ENCODE measurements at places on chromosomes 7 and 10.

DNA sequence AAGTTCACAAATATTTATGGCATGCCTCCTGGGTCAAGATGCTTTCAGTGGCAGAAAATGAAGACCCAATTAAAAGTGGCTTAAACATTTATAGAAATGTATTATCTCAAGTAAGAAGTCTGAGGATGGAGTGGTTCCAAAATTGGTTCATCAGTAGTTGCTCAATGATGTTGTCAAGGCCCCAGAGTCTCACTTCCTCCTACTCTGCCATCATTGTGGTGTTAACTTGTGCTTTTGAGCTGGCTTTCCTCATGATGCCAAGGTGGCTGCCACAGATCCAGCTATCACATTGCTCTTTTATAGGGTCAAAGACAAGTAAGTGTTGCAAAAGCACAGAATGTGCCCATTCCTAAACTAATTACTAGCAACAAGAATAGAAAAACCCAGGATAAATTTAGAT lies 404.6 kb upstream of the NRP1 start:
- DNase-seq, result peak; percentile 38

GRCh38 chr7:24191362-24191761 lies 92.6 kb upstream of the NPY start:
- no peak for DNase-seq

DNA sequence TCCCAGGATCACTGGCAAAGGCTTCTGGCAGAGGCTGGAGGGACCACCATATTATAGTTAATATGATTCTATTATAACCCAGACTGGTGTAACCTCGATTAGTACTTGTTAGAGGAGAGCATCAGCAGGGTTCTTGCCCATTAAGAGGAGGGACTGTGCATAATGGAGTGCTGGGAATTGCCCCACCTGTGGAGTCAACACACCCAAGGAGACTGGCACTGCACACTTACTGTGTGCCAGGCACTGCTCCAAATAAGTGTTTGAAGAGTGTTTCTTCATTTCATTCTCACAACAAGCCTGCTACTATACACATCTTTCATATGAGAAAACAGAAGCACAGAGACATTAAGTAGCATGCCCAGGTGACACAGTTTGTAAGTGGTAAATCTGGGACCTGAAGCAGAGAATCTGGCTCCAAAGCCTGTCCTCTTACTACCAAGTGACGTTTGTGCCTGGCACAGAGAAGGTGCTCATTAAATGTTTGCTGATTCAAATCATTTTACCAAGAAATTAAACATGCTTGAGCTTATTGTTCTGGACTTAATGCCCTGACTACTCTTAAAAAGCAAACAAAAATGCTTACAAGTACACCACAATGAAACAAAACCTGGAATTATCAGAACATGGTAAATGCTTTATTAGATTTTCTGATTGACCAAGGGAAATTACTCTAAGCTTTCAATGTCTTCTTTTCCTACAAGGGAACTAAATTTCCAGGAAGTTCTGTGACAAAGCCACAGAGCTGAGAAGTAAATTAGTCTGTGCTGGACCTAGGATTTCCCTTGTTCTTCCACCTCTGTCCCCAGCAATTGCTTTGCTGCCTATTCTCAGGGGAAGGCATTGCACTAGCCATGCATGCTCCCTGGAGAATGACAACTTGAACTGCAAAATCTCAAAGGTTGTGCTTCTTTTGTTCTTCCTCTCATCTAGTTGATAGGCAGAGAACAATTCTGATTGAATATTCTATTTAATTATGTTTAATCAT lies 809 bp downstream of the SLC13A1 start:
- DNase-seq, result no peak

GRCh38 chr7:156603011-156603410 lies 37.6 kb upstream of the RNF32 start:
- DNase-seq, result no peak

GRCh38 chr10:86255405-86256251 lies 111.0 kb downstream of the GRID1 start:
- DNase-seq, result no peak

DNA sequence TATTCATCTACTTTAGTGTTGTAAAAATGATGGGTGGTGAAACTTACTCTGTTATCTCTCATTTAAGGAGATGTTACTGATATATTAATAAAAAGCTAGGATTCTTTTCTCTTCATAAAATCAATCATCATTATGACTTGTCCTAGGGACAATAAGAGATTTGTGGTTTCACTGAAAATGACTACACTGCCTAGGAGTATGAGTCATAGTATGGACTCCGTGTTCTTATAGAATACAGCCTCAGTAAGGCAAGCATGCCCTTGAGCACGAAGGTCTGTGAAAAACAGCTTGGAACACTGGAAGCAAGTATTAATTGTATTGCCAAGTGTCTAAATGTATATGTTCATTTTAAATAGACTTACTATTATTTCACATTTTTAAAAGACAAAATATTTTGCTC lies 749.2 kb upstream of the PCDH15 start:
- DNase-seq, result no peak

- DNase-seq, result peak; percentile 24
Measured at GRCh38 chr10:113666682-113667252, 2.9 kb upstream of the NRAP start.

GRCh38 chr7:101804088-101804963 lies 13.1 kb upstream of the CUX1 start:
- DNase-seq, result no peak

Measured in AG10803 (cell line).